GDM1 (cell line): ENCODE measurements at places on chromosomes 7 and 10.

DNA sequence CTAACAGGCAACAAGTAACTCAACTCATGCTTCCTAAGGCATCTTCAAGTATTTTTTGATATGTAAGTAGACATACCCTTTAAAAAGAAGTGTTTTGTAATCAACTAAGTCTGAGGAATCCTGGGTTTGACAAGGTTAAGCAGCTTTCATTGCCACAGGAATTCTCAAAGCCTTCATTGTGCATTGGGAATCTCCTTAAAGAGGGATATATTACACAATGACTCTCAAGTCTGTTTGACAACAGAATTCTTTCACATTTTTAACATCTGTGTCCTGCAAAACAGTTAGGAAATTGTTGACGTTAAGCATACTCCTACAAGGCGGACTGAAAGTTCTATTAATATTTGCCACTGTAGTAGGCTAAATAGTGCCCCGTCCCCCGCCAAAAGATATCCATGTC is 71.4 kb downstream of the SGMS1 start:
- no peak for DNase-seq

- DNase-seq: no peak
Measured at GRCh38 chr7:28856656-28857055, 101.5 kb downstream of the TRIL start.

GRCh38 chr7:47326808-47327207 is 255.1 kb downstream of the TNS3 start:
- DNase-seq: no peak

DNA sequence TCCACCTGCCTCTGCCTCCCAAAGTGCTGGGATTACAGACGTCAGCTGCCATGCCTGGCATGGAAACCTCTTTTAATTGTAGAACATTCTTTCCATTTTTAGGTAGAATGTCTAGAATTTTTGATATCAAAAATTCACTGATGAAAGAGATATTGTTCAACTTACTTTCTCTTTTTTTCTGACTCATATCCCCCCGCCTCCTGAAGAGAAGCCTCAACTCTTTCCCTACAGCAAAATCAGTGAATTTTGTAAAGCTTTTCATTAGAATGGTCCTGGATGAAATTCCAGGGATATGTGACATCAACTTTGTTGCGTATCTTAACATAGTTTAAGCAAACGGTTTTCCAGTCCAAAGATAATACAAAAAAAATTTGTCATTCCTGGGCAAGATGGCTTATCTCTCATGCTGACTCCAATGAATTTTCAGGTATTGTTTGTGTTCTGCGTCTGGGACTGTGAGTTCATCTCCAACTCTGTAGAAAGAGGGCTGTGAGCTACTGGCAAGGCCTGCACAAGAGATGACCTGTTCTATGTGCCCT is 256.8 kb downstream of the BMPER start:
- DNase-seq: no peak

GRCh38 chr10:126253611-126253998 is 134.7 kb downstream of the ADAM12 start:
- DNase-seq: no peak
